ENCODE measurements at places on chromosomes 7 and 10. TPM values are rescaled to one million over a fixed set of nuclear protein-coding genes. Genes with fewer than 3 reads are reported as not detected.

Gene STEAP2
- not detected for polyA plus RNA-seq

Gene SCIN
- not detected for polyA plus RNA-seq

Gene OGDHL
- polyA plus RNA-seq = not detected

Gene EPO
- not detected for polyA plus RNA-seq

Gene NKX1-2
- polyA plus RNA-seq = not detected
